ENCODE measurements at places on chromosomes 7 and 10.

- no peak for DNase-seq
These were observed 36.0 kb downstream of the C10orf143 start for GRCh38 chr10:130074639-130075038.

DNA sequence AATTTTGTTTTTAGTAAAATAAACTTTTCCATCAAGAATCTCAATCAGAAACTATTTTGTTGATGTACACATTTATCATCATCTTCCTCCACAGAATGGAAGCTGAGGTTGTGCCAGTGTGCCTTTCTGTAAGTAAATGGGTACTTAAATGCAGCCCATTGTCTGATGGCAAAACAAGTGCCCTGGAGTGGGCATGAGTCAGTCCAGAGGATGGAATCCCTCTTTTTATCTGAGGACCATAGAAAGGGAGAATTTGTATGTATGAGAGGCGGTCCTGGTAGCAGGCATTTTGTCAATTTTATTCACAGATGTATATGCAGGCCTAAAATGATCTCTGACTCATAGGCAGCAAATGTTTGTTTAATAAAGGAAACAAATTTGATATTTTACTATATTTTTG lies 102.1 kb upstream of the MAGI2 start:
- no peak for DNase-seq

DNA sequence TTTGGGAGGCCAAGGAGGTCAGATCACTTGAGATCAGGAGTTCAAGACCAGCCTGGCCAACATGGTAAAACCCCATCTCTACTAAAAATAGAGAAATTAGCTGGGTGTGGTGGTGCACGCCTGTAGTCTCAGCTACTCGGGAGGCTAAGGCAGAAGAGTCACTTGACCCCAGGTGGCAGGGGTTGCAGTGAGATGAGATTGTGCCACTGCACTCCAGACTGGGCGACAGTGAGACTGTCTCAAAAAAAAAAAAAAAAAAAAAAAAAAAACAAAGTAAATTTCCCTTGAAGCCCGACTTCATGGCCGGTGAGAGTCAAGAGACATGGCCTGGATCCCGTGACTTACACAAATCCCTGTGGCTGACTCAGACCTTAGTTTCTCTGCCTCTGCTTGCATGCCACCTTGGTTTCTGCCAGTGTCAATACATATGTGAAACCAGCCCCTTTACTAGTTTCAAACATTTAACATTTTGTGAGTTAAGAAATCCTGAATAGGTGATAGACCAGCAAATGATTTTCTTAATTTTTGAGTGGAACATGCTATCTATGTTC lies 62.8 kb downstream of the ZEB1 start:
- no peak for DNase-seq

GRCh38 chr7:64618785-64619456 lies 47.0 kb upstream of the ZNF107 start:
- no peak for DNase-seq

DNA sequence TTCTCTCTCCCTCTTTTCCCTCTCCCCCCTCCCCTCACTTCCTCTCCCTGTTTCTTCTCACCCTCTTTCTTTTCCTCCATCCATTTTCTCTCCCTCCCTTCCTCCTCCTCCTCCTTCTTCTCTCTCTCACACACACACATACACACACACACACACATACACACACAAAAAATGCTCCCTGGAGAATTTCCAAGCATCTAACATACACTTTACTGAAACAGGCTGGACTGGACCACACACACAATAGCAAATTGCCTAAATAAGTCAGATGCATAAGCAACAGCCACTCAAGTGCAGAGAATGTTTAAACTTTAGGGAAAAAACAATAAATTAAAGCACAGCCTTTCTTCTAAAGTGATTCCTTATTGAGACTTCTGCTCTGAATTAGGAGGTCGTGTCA lies 267.7 kb downstream of the FGFR2 start:
- DNase-seq, result no peak

DNA sequence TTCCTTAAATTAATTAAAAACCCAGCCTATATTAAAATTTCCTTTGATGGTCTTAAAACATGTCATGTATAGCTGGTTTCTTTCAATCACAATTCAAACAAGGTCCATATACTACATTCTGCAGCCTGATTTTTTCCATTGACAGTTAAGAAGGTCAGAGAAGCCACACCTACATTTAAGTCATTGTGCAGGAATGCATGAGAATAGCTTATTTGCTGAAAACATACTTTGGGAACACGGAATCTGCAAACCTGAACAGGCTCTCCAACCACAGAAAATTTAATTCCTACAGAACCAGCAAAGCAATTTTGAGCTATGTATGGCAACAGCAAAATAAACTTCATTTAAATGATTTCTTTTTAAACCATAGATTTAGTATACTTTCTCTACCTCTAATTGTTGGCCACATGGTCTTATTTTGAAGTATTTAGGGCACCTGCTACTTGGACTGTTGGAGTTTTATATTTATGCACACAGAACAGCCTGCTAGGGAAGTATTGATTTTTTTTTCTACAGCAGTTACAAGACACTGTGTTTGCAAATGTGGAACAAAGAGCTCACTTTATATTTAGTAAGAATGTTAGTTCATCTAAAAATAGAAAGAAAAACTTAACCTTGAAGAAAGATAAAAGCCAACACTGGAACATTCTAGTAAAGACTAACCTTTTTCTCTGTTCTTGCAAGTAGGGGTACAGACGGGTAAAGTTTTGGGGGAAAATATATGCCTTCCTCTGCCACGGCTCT lies 240.9 kb upstream of the IMMP2L start:
- DNase-seq, result no peak

GRCh38 chr7:101918426-101918825 lies 101.0 kb downstream of the CUX1 start:
- DNase-seq, result no peak

DNA sequence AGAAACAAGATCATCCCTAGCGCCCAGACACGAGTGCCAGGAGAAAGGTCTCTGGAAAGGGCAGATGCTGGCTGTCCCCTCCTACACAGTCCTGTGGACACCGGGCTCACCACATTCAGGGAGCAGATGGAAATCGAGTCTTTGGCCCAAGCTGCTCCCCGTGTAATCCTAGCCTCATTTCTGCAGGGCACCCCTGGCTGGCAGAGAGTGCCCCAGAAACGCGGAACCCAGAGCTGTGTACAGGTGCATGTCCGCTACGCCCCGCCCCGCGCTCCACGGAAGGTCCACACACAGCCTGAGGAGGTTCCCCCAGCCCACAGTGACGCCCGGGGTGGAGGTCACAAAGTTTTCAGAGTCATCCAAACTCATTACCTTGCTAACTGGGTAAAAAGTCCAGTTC lies 202.8 kb downstream of the MAD1L1 start:
- no peak for DNase-seq

GRCh38 chr7:115869190-115869589 lies 161.4 kb downstream of the TFEC start:
- DNase-seq, result no peak

DNA sequence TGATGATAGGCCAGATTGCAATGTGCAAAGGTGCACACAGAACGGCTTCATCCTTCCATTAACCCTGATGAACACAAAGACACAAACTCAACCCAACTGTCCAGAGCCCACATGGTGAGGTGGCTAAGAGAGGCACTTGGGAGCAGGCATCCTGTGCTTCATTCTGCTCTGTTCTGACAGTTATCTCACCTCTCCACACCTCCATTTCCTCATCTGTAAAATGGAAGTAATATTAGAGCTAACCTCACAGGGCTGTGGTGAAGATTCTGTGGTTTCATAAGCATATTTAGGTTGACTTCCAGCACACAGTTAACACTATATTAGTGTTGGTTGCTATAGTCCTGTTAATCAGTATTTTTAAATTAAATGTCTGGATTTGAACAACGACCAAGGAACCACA lies 126.3 kb downstream of the TAX1BP1 start:
- no peak for DNase-seq

DNA sequence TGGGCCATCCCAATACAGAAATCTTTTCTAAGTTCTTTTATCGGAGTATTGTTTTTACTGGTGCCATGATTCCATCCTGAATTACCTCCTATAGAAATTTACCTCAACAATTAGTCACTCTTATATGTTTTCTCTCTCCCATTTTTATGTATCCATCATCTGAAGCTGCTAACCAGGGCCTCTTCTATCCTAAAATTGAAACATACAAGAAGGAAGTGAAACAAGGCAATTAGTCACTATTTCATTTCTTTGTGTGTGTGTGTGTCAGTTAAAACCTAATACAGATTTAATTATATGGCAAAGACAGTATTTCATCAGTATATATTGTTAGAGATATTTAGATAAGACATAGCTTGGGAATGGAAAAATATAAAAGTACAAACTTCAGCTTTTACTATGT lies 148.4 kb upstream of the AHR start:
- no peak for DNase-seq

DNA sequence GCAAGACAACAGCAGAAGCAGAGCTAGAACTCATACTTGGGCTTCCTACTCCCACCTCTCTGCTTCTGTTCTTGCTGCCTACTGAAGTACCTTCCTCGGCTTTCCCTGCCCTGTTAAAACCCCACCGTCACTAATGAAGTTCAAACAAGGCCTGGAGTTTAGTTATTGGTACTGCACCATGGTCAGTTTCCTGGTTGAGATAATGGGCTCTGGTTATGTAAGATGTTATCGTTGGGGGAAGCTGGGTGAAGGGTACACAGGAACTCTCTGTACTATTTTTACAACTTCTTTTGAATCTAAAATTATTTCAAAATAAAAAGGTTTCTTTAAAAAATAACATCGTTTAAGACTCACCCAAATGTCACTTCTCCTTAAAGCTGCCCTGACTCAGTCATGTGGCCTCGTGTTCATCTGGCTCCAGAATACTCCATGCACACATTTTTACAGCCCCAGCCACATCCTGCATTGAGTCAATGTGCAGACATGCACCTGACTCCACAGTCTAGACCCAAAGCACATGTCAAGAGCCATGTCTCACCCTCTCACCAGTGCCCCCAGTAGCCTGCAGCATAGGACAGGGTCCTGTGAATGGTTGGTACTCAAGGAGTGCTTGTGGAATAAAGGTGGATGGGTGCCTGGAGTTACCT lies 36.9 kb upstream of the AQP1 start:
- no peak for DNase-seq

- DNase-seq, result peak; percentile 6
These were observed 132.1 kb downstream of the NRBF2 start for GRCh38 chr10:63265222-63265617.

- no peak for DNase-seq
These were observed 42.6 kb upstream of the CXCL12 start for GRCh38 chr10:44427479-44427878.

DNA sequence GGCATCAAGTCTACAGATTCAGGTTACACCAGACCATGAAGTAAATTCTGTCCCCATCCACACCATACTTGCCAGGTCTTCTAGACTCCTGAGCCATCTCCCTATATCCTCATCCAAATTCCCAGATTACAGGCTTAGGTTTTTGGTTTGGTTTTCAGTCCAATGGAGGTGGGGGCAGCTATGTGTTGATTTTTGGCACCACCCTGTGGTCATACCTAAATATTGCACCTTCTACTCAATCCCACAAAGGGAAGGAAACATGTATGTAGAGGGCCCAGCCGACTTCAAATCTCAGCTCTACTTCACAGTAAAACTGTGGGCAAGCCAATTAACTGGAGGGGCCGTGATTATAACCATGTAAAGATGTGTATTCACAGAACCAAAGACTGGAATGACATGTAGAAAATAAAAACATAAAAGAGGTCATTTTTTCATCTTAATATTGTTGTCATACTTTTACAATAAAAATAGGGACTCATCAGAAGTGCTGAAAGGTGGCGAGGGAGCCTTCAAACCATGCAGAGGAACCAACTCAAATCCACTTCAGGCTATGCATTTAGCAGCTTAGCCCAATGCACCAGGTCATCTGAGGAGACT lies 19.8 kb downstream of the ERCC6 start:
- DNase-seq, result peak; percentile 13

DNA sequence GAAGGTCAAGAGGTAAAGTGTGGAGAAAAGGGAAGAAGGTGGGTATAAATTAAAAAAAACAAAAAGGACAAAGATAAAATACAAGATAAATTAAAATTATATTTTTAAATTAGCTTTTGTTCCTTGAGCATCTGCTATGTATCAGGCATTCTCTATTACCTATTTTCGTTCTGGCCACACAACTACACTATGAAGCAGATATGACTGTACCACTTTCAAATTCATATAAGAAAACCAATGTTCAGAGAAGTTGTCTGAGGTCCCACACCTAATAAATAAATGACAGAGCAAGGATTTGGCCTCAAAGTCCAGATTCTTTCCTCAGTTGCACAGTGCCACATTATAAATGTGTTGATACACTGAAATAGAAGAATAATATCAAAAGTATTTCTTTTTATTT lies 103.8 kb upstream of the PCDH15 start:
- DNase-seq, result no peak

- peak; percentile 39 for DNase-seq
These were observed 637 bp downstream of the HSPA14 start for GRCh38 chr10:14838582-14839304.

DNA sequence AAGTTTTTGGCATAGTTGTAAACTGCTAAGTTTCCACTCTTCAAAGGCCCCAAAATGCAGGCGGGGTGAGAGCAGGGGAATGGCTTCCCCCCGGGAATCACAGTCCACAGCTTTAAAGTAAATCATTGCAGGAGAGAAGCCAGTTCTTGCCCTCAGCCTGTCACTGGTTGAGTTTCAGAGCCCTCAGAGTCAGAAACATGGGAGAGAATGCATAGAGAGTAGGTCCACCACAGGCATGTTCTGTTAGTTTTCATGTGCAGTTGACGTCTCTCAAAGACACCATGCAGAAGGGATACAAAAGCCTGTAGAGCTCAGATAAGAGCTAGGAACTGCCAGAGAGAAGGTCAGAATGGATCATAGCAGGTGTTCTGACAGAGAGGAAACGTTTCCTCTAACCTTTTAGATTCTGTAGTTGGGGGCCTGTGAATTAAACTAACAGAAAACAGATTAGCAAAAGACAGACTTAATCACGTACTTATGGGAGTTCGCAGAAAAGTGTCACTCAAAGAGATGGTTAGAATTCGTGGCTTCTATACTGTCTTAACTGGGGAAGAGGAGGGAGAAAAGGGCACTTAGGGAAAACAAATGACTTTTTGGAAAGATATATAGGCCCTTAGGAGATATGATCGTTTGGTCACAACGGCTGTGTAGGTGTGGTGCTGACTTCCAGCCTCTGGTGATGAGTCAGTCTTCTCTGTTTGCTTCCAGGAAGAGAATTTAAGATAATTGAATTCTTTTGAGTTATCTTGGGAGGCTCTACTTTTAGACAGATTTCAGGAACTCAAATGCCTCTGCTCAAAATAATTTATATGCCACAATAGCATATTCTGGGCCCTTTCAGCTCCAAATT lies 48.0 kb upstream of the MSRB2 start:
- DNase-seq, result no peak

DNA sequence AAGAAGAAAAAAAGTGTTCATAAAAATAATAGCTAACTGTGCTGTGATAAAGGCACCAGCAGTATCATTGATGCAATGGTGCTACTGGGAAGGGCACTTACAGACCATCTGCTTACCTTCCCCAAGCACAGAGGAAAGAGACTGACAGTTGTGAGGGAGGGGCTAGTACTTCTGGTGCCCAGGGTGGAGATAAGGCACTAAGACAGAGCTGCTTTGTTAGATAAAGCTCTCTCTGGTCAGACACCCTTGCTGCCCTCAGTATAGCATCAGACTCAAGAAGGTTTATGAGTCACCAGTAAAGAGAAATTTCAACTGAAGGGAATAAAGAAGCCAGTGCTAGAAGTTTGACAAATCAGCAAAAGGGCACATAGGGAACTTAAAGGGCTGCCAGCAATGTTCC lies 325.6 kb downstream of the HPSE2 start:
- DNase-seq, result no peak

- DNase-seq, result no peak
These were observed 17.6 kb downstream of the ARHGAP19 start for GRCh38 chr10:97274828-97275227.

- no peak for DNase-seq
These were observed 133.1 kb downstream of the MYL10 start for GRCh38 chr7:101496017-101496416.

Measured in HuH-7.5 (cell line).